ENCODE measurements at places on chromosomes 6 and 20.

DNA sequence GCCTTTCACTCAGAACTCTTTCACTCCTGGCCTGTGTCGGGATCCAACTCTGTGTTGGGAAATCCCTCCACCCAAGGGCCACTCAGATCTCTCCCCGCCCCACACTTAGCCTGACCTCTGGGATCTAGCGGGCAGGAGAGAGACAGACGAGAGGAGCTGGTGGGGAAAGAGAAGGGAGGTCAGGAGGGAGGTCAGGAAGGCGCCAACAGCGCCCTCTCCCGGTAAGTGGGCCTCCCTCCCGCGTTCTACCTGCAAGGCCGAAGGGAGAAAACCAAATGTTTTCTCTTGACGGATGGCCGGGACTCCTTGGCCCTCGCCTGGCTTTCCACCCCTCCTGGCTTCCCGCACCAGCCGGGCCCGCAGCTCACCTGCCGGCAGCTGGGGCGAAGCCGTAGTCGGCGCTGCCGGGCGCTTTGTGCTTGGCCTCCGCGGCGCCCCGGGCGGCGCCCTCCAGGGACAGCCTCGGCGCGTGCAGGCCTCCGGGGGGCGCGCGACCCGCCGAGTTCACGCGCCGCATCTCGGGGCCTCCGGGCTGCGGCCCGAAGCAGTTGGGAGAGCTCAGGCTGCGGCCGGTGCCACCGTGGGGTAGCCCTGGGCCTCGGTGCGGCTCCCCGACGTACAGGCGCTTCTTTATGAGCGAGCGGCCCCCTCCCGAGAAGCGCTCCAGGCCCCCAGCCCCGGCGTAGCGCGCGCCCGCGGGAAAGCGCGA lies 38.2 kb downstream of the C6orf132 start:
- no peak for DNase-seq

- DNase-seq, result no peak
Observed at GRCh38 chr6:127058936-127059335, 59.5 kb upstream of the RSPO3 start.

DNA sequence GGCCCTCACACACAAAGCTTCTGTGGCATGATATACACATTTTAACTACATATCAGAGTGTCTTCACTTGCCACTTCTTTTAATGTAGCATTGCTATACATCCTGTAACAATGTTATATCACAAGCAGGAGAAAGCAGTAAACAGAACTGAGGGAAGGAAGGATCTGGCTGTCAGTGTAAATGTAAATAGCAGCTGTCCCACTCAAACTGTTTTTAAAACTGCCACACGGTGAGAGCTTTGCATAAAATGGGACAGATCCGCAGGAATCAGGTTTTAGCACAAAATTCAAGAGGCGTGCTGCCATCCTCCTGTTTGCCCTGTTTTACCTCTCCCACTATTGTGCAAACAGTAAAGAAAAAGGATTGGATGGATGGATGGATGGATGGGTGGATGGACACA lies 28.8 kb downstream of the TFAP2D start:
- DNase-seq, result no peak

DNA sequence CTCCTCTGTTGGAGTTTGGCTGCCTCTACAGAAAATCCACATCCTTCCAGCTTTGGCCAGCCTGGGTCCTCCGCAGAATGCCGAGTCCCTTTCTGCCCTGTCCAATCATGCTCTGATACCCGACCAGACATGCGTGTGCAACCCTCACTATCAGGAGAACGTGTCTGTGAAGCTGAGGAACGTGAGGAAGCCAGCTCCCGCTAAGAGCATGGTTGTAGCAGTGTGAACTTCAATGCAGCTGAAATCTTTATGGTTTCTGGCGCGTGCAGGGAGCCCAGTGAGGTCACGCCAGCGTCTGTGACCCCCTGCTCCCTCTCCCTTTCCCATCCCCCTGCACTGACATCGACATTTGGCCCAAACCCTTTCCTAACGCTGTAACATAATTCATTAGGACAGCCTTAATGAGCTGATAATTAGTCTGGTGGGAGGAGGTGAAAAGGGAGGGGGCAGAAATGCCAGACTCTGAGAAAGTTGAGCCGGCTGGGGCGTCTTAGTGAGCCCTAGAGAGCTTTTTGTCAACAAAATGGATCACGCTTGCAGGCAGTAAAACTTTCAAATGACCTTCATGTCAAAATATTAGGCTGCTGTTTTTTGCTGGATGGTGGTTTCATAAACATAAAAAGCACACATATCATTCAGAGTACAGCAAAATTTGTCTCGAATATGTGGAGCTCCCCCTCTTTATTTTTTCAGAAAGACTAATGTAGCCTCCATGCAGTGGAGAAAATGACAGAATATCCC lies 423.3 kb downstream of the QKI start:
- DNase-seq, result no peak

GRCh38 chr6:67698534-67698933 lies 936.5 kb upstream of the ADGRB3 start:
- no peak for DNase-seq

DNA sequence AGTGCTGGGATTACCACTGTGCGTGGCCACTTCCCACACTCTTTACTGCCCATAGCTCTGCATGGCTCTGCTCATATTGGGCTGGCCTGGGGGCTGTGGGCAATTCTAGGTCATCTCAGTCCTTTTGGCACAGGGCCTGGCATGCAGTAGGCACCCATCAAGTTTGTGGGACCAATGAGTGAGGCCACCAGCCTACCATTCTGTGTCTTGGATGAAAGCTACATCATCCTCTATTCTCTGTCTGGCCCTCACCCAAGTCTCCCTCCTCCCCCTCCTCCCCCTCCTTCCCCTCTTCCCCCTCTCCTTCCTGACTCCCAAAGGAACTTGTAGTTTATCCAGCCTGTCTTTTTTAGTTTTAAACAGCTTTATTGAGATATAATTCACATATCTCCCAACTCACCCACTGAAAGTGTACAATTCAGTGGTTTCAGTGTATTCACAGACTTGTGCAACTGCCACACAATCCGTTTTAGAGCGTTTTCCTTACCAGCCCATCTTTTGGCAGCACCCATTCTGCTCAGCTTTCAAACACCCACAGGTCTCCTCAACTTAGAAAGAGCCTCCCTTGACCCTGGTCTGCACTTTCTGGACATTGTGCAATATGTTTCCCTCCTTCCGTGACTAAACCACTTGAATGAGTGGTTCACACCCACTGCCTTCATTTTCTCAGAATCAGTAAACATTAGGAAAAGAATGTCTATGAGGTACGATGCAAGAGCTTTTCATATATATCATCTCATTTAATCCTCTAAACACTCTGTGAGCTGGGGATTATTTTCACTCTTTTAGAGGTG lies 21.5 kb upstream of the MRPS18A start:
- DNase-seq, result peak; percentile 84

GRCh38 chr6:47202644-47203205 lies 107.0 kb downstream of the TNFRSF21 start:
- DNase-seq, result no peak

- DNase-seq, result peak; percentile 36
Observed at GRCh38 chr6:57224769-57225515, 2.8 kb upstream of the RAB23 start.

DNA sequence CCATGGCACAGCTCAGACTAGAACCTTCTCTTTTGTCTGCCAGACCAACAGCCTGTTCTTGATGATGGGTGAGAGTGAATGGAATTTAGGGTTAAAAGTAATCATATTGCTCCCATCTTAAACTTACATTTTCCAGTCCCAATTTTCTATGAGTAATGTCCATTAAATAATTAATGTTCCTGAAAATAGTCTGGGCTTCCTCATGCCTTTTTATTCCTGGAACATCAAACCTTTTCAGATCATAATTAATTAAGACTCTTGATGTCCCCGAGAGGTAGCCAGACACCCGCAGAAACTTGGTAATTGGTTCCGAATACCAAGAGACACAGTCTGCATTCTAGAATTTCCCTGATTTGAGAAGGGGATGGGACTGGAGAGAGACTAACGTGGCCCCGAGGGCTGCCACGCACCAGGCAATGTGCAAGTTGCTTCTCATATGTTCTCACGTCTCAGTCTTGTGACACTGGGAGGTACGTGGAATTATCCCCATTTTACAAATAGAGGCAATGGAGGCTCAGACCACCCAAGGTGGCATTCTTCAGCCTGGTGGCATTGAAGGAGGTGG lies 78.6 kb upstream of the TOX2 start:
- DNase-seq, result no peak

- peak; percentile 1 for DNase-seq
Observed at GRCh38 chr20:9838035-9838377, 870 bp downstream of the PAK5 start.

GRCh38 chr6:3758842-3759144 lies 7.3 kb upstream of the PXDC1 start:
- no peak for DNase-seq

DNA sequence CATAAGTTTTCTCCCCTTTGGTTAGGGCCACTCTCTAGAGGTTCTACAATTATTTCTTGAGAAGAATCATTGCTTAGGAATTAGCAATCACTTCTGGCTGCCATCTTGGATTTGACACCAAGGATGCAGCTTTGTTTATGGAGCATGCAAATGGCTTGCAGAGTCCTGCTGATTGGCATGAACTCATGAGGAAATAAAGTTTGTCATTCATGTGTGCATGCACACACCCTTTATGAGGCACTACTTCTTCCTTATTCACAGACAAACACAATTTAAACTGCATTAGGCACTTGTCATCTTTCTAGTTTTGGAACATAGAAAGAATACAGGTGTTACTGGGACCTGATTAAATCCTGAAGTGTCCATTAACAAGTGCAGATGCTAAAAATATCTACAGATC lies 42.5 kb upstream of the HIVEP2 start:
- peak; percentile 8 for DNase-seq
